ENCODE measurements at places on chromosomes 11 and 22.

DNA sequence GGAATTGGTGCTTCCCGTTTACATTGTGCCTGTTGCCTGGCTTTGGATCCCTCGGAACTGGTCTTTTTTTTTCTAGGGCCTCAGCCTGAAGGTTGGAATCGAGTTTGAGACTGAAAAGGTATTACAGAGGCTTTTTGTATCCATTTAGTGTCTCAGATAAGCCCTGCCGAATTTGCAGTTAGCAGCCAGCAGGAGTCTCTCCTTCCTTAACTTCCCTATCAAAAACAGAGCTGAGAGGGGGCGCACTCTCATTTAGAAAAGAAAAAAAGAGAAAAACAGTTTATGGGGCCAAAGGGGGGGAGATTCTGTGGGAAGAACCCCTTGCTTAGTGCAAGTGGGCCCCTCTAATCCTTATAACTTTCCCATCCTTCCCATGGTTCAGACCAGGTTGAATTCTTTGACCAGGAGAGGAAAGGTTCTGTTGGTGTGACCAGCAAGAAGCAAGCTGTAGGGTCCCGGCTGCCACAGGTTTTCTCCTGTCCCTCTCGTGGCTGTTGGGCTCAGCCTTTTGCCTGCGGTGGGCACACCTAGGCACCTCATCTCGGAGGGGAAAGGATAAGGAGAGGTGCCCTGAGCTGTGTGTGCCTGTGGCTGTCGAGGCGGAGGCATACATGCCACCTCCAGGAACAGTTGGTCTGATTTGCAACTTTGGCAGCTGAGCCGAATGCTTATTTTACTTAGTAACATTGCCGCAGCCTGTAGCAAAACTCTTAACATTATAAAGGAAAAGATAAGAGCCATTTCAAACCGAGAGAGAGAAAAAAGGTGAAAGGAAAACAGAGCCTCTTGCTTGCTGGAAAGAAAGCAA is 565.0 kb upstream of the CNTN5 start:
- no peak for DNase-seq

DNA sequence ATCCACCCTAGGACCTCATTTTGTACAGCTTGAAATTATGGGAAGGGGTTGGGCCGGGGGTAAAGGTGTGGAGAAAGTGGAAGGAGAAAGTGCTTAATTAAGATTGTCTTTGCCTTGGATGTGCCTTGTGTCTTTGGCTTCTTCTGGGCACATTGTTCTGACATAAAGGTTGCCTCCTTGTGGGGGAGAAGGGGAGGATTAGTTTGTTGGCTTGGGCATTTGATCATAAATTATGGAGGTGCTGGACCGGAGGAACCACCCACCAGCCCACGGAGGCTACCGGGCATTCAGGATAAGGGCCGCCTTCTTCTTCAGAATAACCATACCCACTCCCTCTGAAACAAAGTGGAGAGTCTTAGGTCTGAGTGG is 1.3 kb downstream of the PAFAH1B2 start:
- DNase-seq: no peak

DNA sequence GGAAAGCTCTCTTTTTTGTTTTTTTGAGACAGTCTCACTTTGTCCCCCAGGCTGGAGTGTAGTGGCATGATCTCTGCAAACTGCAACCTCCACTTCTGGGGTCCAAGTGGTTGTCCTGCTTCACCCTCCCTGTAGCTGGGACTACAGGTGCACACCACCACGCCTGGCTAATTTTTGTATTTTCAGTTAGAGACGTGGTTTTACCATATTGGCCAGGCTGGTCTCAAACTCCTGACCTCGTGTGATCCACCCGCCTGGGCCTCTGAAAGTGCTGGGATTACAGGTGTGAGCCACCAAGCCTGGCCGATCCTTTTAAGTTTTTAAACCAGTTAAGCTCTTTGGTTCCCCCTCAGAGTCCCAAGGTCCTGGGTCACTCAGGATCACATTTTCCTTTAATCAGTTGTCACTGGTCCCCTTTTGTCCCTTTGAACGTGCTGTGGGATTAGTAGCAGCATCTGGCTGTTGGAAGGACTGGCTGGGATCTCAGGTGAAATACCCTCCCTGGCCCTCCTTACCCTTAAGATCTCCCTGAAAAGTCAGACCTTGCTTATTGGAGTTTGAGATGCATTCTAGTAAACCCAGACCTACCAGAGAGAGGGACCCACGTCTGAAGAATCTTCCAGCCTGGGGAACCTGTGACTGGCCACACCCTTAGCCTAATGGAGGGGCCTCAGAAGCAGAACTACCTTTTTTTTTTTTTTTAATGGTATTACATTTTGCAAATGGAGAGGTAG is 8.1 kb downstream of the MALAT1 start:
- DNase-seq: no peak

DNA sequence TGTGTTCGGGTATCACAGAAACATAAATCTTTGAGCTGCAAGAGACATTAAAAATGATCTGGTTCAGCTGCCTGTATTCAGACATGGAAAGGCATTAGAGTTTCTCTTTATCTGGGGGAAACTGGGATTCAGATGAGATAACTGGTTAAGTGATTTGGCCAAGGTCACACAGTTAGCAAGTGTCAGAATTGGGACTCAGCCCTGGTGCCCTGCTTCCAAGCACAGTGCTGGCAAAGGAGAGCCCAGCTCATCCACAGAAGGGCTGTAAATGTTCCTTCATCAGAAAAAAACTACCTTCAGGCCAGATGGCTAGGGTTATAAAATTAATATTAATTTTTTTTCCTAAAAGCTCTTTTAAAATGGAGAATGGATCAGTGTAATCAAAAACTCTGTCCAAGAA is 20.4 kb upstream of the CADM1 start:
- no peak for DNase-seq

DNA sequence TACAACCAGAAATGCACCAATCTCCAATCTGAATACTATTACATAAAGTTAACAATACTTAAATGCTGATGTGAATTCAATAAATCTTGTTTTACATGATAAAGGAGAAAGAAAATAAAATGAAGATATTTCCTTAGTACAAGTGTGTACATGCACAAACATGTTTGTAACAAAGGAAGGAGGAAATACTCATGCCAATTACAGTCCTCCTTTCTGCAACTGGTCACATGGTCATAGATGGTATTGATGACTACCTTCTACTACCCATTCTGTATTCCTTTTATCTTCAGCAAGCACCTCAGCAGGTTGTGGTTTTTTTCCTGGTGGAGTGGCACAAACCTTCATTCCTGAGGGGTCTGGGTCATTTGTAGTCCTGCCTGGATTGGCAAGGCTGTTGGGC is 214.2 kb upstream of the GUCY1A2 start:
- no peak for DNase-seq
